Osteoblast (primary cell): ENCODE measurements at places on chromosomes 13 and 19. TPM values are rescaled to one million over a fixed set of nuclear protein-coding genes. Genes with fewer than 3 reads are reported as not detected.
A peak's percentile ranks its signal among the peaks of the same experiment; 100 is the strongest.

APOC4 gene
- total RNA-seq: not detected in 2 replicates

ZNF558 gene
- 23.6 and 24.6 TPM in 2 replicates for total RNA-seq

PTPRH gene
- total RNA-seq: 0.88 and 1.1 TPM in 2 replicates

PRR36 gene
- under 0.01 TPM in 1 of 2 replicates, not detected in the other for total RNA-seq

NCAN gene
- under 0.01 TPM in 1 of 2 replicates, not detected in the other for total RNA-seq

PNMA8A gene
- total RNA-seq: 2.1 and 2.2 TPM in 2 replicates

MAP1S gene
- 15.2 and 16.5 TPM in 2 replicates for total RNA-seq

MARCHF2 gene
- 69.8 and 72.5 TPM in 2 replicates for total RNA-seq

MZT1 gene
- total RNA-seq: 8.3 and 10.0 TPM in 2 replicates

RBM42 gene
- 36.2 and 45.2 TPM in 2 replicates for total RNA-seq

ZNF625 gene
- 13.0 and 13.6 TPM in 2 replicates for total RNA-seq

DNA sequence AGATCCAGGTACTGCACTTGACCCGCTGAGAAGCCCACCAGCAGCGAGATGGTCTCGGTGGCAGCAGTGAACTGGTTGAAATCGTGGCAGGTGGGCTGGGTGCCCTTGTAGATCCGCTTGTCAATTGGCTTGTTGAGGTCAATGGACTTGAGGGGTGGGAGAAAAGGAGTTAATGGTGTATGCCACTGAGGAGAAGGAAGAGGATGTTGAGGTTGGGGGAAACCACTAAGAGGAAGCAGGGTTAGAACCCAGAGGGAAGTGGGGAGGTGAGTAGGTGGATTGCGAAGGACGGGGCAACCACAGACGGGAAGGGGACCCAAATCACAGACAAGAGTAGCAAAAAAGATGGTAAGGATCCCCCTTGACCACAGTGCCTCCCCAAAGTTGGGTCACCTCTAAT, 1.7 kb downstream of the DMWD start:
- H3K27me3 ChIP-seq: no peaks in the 10 kb centered on the region
- H3K4me3 ChIP-seq: peak overlapping the region; percentile 85
- DNase-seq: peak; percentile 46

DNA sequence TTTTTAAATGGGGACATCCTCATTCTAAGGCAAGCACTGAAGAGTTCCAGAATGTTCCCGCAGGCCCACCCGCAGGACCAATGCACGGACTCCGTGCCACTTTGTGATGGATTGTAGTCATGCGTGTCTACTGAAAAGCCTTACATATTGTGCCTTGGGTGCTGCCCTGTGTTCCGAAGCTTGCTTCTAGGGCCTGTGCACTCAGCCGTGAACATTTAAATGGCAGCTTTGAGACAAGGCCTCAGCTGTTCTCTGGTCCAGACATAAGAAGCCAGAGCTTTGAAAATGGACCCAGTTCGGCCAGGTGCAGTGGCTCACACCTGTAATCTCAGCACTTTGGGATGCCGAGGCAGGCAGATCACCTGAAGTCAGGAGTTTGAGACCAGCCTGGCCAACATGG, 75.3 kb upstream of the CACNA1A start:
- peaks cover 6% of the 10 kb centered on the region for H3K4me1 ChIP-seq
- DNase-seq: no peak
- H3K4me3 ChIP-seq: no peak overlapping the region
- H3K36me3 ChIP-seq: no peaks in the 10 kb centered on the region
- H3K27ac ChIP-seq: no peak overlapping the region

GRCh38 chr13:34591900-34592529, 350.1 kb upstream of the NBEA start:
- H3K27me3 ChIP-seq: no peaks in the 10 kb centered on the region
- no peaks in the 10 kb centered on the region for H3K4me1 ChIP-seq
- DNase-seq: no peak
- H3K36me3 ChIP-seq: no peaks in the 10 kb centered on the region
- no peak overlapping the region for H3K4me3 ChIP-seq
- H3K27ac ChIP-seq: no peak overlapping the region

DNA sequence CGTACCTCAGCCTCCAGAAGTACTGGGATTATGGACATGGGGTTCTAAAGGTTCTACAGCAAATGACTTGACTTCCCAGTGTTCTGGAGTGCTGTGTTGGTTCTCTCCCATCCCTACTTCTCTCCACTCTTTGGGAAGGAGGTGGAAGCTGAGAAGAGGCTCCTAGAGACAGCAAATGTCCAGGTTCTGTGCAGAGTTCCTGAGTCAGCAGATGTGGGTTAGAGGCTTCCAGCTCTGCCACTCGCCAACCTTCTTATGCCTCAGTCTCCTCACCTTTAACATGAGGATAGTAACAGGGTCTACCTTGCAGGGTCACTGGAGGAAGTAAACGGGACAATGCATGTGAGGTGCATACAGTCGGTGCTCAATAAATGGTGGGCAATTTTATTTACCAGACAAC, 80.5 kb upstream of the VSTM2B start:
- no peaks in the 10 kb centered on the region for H3K27me3 ChIP-seq
- H3K4me1 ChIP-seq: no peaks in the 10 kb centered on the region
- no peak for DNase-seq
- H3K27ac ChIP-seq: no peak overlapping the region
- H3K4me3 ChIP-seq: no peak overlapping the region
- H3K36me3 ChIP-seq: no peaks in the 10 kb centered on the region

DNA sequence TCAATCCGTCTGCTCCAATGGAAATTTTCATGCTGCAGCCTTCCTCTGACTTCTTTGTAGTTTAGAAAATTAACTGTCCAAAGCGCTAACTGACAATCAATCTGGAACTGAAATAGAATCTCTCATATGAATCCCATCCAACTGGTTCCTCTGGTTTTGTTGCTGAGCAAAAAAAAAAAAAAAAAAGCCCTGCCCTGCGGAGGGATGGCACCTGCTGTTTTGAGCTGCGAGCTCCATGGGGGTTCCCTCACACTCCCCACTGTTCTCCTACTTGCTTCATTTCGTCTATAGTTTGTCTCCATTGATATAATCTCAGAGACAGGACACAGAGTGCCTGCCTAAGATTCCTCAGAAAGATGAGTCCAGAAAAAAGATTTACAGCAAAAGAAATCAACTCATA, 33.4 kb downstream of the FAAP24 start:
- no peak overlapping the region for H3K4me3 ChIP-seq
- no peaks in the 10 kb centered on the region for H3K36me3 ChIP-seq
- H3K27ac ChIP-seq: no peak overlapping the region
- H3K27me3 ChIP-seq: no peaks in the 10 kb centered on the region
- DNase-seq: no peak
- H3K4me1 ChIP-seq: no peaks in the 10 kb centered on the region

DNA sequence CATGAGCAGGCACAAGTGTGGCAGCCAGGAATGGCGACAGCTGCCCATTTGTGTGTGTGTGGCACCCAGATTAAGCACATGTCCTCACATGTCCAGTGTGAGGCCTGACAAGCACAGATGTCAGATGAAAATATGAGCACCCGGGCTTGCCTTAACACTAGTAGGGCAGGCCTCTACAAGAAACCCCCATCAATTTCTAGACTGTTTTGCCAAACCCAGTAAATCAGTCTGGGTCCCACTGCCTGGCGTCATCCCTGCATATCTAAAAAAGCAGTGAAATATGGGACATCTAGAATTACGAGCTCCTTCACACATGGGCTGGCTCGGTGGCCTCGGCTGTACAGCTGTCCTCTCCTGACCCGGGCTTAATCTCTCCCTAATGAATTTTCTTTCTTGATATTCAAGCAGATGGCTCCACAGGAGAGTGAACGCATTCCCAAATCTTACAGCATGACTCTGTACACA, 432.7 kb downstream of the FOXO1 start:
- H3K4me1 ChIP-seq: peaks cover 33% of the 10 kb centered on the region
- no peak overlapping the region for H3K27ac ChIP-seq
- no peaks in the 10 kb centered on the region for H3K36me3 ChIP-seq
- no peak overlapping the region for H3K4me3 ChIP-seq
- no peaks in the 10 kb centered on the region for H3K27me3 ChIP-seq
- no peak for DNase-seq

DNA sequence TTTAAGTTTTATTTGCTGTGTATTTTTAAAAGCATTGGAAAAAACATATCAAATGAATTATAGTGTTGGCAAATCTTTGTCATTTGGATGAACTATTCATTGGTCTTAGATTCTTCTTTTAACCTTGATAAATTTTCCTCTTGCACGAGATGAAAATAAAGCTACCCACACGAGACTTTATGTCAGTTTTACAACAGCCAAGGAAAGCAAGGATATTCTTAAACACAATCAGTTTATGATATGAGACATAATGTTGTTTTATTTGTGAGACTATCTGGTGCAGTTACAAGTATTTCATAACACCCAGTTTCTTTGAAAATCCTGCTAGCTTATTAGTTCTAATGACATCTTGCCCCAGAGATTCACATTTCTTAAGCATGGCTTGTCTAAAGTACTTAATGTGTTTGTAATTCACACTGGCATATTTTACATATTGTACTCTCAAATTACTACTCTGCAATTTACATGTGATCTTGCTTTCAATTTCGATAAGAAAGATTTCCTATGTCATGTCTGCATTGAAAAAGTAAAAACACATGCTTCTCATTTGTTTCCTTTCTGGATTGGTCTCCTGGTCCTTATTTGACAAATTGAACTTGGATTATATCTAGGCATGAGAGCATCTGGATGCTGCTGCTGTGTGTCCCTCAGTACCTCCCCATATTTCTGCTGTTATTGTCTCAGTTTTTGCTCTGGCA, 955.5 kb upstream of the PCDH9 start:
- H3K36me3 ChIP-seq: no peaks in the 10 kb centered on the region
- H3K4me3 ChIP-seq: no peak overlapping the region
- no peaks in the 10 kb centered on the region for H3K4me1 ChIP-seq
- no peak overlapping the region for H3K27ac ChIP-seq
- H3K27me3 ChIP-seq: no peaks in the 10 kb centered on the region

- peaks cover 89% of the 10 kb centered on the region for H3K36me3 ChIP-seq
- no peaks in the 10 kb centered on the region for H3K27me3 ChIP-seq
- H3K27ac ChIP-seq: peak overlapping the region; percentile 82
- peaks cover 53% of the 10 kb centered on the region for H3K4me1 ChIP-seq
Observed at GRCh38 chr13:33109801-33110200, 93.6 kb downstream of the KL start.

DNA sequence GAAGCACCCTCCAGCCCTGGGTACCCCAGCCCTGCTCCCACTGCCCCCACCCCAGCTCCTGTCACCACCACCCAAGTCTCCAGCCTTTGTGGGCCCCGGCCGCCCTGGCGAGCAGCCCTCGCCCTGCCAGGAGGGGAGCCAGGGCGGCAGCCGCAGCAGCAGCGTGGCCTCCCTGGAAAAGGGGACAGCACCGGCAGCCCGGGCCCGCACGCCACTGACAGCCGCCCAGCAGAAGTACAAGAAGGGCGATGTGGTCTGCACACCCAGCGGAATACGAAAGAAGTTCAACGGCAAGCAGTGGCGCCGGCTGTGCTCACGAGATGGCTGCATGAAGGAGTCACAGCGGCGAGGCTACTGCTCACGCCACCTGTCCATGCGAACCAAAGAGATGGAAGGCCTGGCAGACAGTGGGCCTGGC, 3.9 kb downstream of the CIC start:
- H3K4me1 ChIP-seq: peaks cover 38% of the 10 kb centered on the region
- H3K4me3 ChIP-seq: no peak overlapping the region
- H3K27me3 ChIP-seq: no peaks in the 10 kb centered on the region

- DNase-seq: no peak
- H3K4me3 ChIP-seq: no peak overlapping the region
- H3K36me3 ChIP-seq: no peaks in the 10 kb centered on the region
- H3K4me1 ChIP-seq: no peaks in the 10 kb centered on the region
- H3K27ac ChIP-seq: no peak overlapping the region
- no peaks in the 10 kb centered on the region for H3K27me3 ChIP-seq
Observed at GRCh38 chr13:97540696-97541095, 106.7 kb downstream of the RAP2A start.

DNA sequence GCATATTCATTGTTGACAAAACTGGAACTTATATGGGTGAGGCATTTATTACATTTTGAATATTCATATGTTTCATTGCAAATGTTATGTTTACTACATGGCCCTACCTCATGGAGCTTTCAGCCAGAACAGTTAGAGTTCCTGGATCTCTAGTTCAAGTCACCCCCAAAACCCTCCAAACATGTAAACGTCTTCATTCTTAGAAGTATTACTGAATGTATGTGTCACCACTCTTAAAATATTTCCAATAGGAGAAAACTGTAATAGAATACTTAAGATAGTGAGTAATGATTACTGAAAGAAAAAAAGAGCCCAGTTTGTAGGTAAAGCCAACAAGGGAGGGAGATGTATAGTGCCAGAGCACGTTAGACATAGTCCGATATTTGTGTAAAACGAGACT, 23.5 kb downstream of the URI1 start:
- DNase-seq: no peak
- peak overlapping the region; percentile 36 for H3K27ac ChIP-seq
- H3K36me3 ChIP-seq: no peaks in the 10 kb centered on the region
- peak overlapping the region; percentile 24 for H3K4me3 ChIP-seq

GRCh38 chr19:7942981-7943443, 454 bp downstream of the TIMM44 start:
- H3K4me1 ChIP-seq: peaks cover 14% of the 10 kb centered on the region
- H3K27me3 ChIP-seq: no peaks in the 10 kb centered on the region
- DNase-seq: peak; percentile 73
- peak overlapping the region; percentile 95 for H3K4me3 ChIP-seq
- H3K36me3 ChIP-seq: peaks cover 11% of the 10 kb centered on the region
- peak overlapping the region; percentile 95 for H3K27ac ChIP-seq

GRCh38 chr13:106755542-106755941, 187.6 kb upstream of the ARGLU1 start:
- H3K27me3 ChIP-seq: no peaks in the 10 kb centered on the region
- H3K27ac ChIP-seq: no peak overlapping the region
- no peaks in the 10 kb centered on the region for H3K4me1 ChIP-seq
- no peaks in the 10 kb centered on the region for H3K36me3 ChIP-seq
- no peak for DNase-seq
